ENCODE measurements at places on chromosomes 2 and 18.

- no peak overlapping the region for H3K4me3 ChIP-seq
- no peak for DNase-seq
- no peak overlapping the region for H3K27ac ChIP-seq
- no peaks in the 10 kb centered on the region for H3K27me3 ChIP-seq
These were observed 37.6 kb upstream of the SPAG16 start for GRCh38 chr2:213246497-213247281.

DNA sequence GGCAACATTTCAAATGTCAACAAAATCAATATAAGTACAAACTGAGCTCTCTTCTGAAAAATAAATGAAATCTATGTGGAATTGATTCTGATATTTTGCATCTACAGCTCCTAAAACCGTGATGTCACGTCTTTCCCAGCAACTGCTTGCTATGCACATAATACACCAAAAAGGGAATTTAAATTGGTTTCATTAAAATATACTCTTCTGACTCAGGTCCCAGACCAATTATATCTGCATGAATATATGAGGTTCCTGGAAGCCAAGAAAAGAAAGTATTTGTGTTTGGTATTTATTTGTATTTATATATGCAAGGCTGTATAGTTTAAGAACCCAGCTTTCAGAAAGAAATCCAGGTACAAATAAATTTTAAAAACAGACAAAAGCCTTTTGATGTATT, 1282.5 kb downstream of the SUCLG1 start:
- no peaks in the 10 kb centered on the region for H3K4me1 ChIP-seq
- no peak overlapping the region for H3K27ac ChIP-seq
- H3K4me3 ChIP-seq, result no peak overlapping the region
- DNase-seq, result no peak
- no peaks in the 10 kb centered on the region for H3K27me3 ChIP-seq

GRCh38 chr2:86012007-86012712, 93.5 kb downstream of the POLR1A start:
- H3K36me3 ChIP-seq, result no peaks in the 10 kb centered on the region
- H3K4me1 ChIP-seq, result no peaks in the 10 kb centered on the region
- DNase-seq, result no peak
- H3K27me3 ChIP-seq, result no peaks in the 10 kb centered on the region

DNA sequence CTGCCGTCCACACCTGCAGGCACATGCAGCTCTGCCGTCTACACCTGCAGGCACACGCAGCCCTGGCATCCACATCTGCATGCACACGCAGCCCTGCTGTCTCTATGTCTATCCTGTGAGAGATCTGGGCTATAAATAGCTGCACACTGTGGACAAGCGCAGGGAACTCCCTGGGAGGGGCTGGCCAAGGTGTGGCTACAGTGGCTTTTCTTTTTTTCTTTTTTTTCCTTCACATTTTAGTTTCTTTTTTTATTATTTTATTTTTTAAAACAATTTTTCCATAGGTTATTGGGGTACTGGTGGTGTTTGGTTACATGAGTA, 42.0 kb downstream of the TMEM182 start:
- peak overlapping the region; percentile 87 for H3K27ac ChIP-seq
- no peaks in the 10 kb centered on the region for H3K4me1 ChIP-seq
- peaks cover 17% of the 10 kb centered on the region for H3K36me3 ChIP-seq

DNA sequence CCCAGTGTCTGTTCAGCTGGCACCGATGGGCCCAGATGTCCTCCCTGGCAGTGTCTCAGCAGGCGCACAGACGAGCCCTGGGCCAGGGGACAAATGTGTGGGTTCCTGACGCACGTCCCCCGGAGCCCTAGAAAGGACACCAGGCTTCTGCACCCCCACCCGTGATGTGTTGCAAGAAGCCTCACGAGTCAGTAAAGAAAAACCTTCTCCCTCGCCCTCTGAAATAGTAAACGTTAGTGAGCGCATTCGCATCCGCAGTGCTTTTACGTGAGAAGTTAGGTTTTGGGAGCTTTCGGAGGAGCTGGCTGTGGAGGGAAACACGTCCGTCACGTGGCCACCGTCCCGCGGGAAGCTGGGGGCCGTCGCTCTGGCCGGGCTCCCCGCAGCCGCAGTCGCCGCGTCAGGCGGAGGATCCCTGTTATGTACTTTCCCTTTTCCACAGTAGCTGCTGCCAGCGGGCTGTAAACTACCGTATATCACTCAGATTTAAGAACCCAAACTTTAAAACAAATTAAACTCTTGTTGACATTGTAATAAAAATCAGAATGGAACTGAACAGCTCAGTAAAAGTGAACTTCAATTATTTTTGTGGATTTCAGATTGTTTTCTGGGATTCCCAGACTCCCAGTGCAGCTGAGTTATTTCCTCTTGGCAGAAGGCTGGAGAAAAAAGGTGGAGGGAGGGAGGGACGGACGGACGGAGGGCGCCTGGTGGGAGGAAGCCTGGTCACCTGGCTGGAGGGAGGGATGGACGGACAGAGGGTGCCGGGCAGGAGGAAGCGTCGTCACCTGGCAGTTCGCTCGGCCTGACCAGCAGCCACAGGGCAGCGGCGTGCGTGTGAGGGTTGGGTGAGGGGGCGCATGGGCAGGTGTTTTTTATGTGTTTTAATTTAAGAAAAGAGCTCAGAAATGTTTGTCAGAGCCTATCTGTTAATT, 112.1 kb downstream of the NFATC1 start:
- H3K27me3 ChIP-seq, result no peaks in the 10 kb centered on the region
- DNase-seq, result peak; percentile 86
- H3K4me3 ChIP-seq, result peak overlapping the region; percentile 44

GRCh38 chr18:2559249-2559648, 12.1 kb downstream of the METTL4 start:
- no peaks in the 10 kb centered on the region for H3K4me1 ChIP-seq
- H3K27ac ChIP-seq, result no peak overlapping the region
- no peak for DNase-seq
- H3K4me3 ChIP-seq, result no peak overlapping the region
- H3K36me3 ChIP-seq, result peaks cover 6% of the 10 kb centered on the region

- no peaks in the 10 kb centered on the region for H3K4me1 ChIP-seq
- peak; percentile 67 for DNase-seq
- H3K36me3 ChIP-seq, result no peaks in the 10 kb centered on the region
- no peak overlapping the region for H3K27ac ChIP-seq
- no peak overlapping the region for H3K4me3 ChIP-seq
These were observed 122.8 kb downstream of the LYPD1 start for GRCh38 chr2:132547090-132547687.

- H3K4me1 ChIP-seq, result no peaks in the 10 kb centered on the region
- H3K4me3 ChIP-seq, result no peak overlapping the region
- no peak for DNase-seq
- no peaks in the 10 kb centered on the region for H3K36me3 ChIP-seq
- no peaks in the 10 kb centered on the region for H3K27me3 ChIP-seq
These were observed 204.0 kb downstream of the TGIF1 start for GRCh38 chr18:3653851-3654441.

DNA sequence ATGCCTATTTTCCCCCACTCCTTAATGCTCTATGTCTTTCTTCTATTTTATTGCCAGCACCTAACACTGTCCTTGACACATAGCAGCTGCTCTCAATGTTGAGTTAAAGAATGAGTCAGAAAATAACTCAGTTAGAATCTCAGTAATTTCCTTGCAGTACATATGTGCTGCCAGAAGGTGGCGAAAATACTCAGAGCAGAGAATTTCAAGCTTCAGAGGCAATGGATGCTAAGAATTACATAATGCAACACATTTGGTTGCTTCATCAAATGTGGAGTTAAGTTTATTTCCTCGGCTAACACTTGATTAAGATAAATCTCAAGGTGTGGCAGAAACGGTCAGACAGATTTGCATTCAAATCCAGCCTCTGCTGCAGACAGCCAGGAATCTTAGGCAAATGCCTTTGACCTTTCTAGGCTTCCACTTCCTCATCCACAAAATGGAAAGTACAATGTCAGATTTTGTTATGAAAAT, 105.6 kb downstream of the VSNL1 start:
- peak; percentile 66 for DNase-seq
- no peaks in the 10 kb centered on the region for H3K36me3 ChIP-seq
- no peaks in the 10 kb centered on the region for H3K27me3 ChIP-seq
- H3K4me3 ChIP-seq, result no peak overlapping the region
- H3K27ac ChIP-seq, result peak overlapping the region; percentile 48

GRCh38 chr2:237194081-237194480, 108.4 kb downstream of the COPS8 start:
- DNase-seq, result no peak
- H3K27ac ChIP-seq, result no peak overlapping the region
- H3K4me1 ChIP-seq, result no peaks in the 10 kb centered on the region

DNA sequence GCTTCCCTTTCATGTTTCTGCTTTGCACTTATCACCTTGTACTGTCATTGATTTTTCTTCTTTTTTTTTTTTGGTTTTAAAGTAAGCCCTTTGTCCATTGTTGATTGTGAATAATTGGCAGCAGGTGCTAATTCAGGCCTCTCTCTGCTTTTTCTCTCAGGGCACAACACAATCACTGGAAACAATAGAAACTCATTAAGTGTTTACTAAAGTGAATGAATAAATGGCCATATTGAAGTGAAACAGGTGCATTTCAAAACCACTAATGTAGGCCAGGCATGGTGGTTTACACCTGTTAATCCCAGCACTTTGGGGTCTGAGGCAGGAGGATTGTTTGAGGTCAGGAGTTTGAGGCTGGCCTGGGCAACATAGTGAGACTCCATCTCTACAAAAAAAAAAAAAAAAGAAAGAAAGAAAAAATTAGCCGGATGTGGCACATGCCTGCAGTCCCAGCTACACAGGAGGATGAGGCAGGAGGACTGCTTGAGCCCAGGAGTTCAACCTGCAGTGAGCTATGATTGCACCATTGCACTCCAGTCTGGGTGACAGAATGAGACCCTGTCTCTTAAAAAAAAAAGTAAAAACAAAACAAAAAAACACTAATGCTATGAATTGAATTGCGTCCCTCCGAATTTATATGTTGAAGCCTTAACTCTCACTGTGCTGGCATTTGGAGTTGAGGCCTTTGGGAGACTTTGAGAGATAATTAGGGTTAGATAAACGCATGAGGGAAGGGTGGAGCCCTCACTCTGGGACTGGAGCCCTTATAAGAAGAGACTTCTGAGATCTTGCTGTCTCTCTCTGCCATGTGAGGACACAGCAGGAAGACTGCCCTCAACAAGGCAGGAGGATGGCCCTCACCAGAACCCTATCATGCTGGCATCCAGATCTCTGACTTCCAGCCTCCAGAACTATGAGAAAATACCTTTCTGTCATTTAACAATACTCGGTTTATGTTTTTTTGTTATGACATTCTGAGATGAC, 19.9 kb downstream of the SLC38A11 start:
- H3K27me3 ChIP-seq, result no peaks in the 10 kb centered on the region
- H3K4me1 ChIP-seq, result no peaks in the 10 kb centered on the region
- H3K36me3 ChIP-seq, result no peaks in the 10 kb centered on the region
- no peak overlapping the region for H3K27ac ChIP-seq
- H3K4me3 ChIP-seq, result no peak overlapping the region
- no peak for DNase-seq

GRCh38 chr18:69865776-69866175, 81.9 kb downstream of the CD226 start:
- no peak overlapping the region for H3K4me3 ChIP-seq
- H3K4me1 ChIP-seq, result no peaks in the 10 kb centered on the region
- DNase-seq, result no peak

GRCh38 chr2:239684996-239685395, 284.2 kb upstream of the HDAC4 start:
- no peaks in the 10 kb centered on the region for H3K36me3 ChIP-seq
- H3K27me3 ChIP-seq, result no peaks in the 10 kb centered on the region
- H3K4me3 ChIP-seq, result no peak overlapping the region
- no peak overlapping the region for H3K27ac ChIP-seq

DNA sequence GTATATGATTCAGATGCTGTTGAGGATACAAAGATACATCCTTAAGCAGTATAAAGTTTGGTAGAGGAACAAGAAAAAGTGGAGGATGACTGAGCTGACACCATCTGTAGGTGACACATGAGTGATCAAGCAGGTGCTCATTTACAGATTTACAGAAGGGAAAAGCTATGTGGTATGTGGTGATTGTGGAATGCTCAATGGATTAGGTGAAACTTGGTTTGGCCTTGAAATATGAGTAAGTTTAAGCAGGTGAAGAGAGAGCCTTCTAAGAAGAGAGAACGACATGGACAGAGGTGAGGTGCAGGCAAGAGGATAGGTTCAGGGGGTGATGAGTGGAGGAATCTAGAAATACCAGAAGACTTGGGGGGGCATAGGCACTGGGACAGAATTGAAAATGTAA, 5.9 kb downstream of the ASXL3 start:
- H3K4me3 ChIP-seq, result no peak overlapping the region
- H3K4me1 ChIP-seq, result peaks cover 17% of the 10 kb centered on the region
- no peak for DNase-seq

GRCh38 chr18:48851599-48851960, 99.2 kb downstream of the SMAD7 start:
- peak overlapping the region; percentile 67 for H3K27ac ChIP-seq
- no peaks in the 10 kb centered on the region for H3K27me3 ChIP-seq
- H3K4me3 ChIP-seq, result no peak overlapping the region
- DNase-seq, result peak; percentile 83

- H3K27me3 ChIP-seq, result no peaks in the 10 kb centered on the region
- H3K36me3 ChIP-seq, result no peaks in the 10 kb centered on the region
- H3K4me1 ChIP-seq, result no peaks in the 10 kb centered on the region
- no peak for DNase-seq
These were observed 31.0 kb downstream of the GKN2 start for GRCh38 chr2:68921646-68922045.

DNA sequence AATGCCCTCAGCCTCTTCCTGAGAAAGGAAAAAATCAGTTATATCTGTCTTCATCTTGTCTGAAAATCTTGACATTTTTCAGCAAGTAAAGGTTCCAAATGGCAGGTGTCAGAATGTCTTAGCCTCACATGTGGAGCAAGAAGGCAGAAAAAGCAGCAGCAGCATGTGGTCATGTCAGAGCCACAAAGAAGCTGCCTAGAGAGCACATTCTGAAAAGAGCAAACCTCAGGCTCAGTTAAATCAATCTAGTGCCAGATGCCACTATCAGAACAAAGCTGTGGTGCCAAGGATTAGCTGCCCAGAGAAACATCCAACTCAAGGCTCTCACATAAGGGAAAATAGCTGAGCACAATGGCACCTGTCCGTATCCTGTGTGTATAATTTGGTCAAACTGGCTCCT, 105.9 kb downstream of the SRBD1 start:
- H3K36me3 ChIP-seq, result no peaks in the 10 kb centered on the region
- no peak overlapping the region for H3K4me3 ChIP-seq
- no peaks in the 10 kb centered on the region for H3K4me1 ChIP-seq
- DNase-seq, result no peak
- no peaks in the 10 kb centered on the region for H3K27me3 ChIP-seq
- no peak overlapping the region for H3K27ac ChIP-seq

GRCh38 chr2:175312137-175312536, 130.6 kb upstream of the ATP5MC3 start:
- H3K27ac ChIP-seq, result no peak overlapping the region
- DNase-seq, result no peak
- no peaks in the 10 kb centered on the region for H3K4me1 ChIP-seq
- no peaks in the 10 kb centered on the region for H3K27me3 ChIP-seq
- H3K36me3 ChIP-seq, result no peaks in the 10 kb centered on the region
- H3K4me3 ChIP-seq, result no peak overlapping the region

All from right atrium auricular region (tissue), 2 donors.